ENCODE measurements at places on chromosomes 2 and 18. TPM values are rescaled to one million over a fixed set of nuclear protein-coding genes. Genes with fewer than 3 reads are reported as not detected.

Gene GRB14
- not detected for total RNA-seq

DNA sequence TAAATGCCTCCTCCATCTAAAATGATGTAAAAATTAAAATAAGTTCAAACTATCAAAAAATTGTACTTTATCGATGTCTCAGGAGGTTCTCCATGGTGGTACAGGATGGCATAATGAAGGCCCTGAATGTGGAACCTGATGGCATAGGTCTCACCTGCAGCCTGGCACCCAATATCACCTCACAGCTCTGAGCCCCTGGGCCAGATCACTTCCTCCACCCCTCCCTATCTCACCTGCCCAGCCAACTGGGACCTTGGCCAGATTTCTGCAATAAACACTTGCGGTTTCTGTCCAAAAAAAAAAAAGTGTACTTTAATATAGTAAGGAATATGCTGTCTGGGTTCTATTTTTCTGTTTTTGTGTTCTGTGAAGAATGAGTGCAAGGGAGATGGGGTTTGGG, 6.7 kb upstream of the RBM45 start:
- no peaks in the 10 kb centered on the region for H3K36me3 ChIP-seq
- no peaks in the 10 kb centered on the region for H3K4me1 ChIP-seq
- no peak overlapping the region for H3K27ac ChIP-seq
- H3K27me3 ChIP-seq: no peaks in the 10 kb centered on the region

- no peaks in the 10 kb centered on the region for H3K27me3 ChIP-seq
- no peaks in the 10 kb centered on the region for H3K4me1 ChIP-seq
- H3K27ac ChIP-seq: no peak overlapping the region
- H3K36me3 ChIP-seq: no peaks in the 10 kb centered on the region
- DNase-seq: no peak
Measured at GRCh38 chr2:114550895-114551793, 108.7 kb downstream of the DPP10 start.

DNA sequence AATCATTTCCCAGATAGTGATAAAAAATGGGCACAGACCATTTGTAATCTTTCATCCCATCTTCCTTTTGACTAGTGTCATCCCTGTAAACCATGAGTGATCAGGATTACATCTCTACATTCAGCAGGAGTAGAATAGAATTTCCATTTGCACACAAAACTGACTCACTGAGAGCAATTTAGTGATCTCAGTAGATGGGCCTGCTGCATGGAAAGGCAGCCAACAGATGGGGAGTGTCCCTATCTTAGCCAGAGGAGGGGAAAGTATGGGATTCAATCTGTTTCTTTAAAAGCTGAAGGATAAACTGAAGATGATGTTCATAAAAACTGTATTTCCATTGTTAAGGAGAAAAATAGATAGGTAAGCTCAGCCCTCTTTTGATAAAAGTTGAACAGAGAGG, 441.7 kb downstream of the ZNF521 start:
- H3K27me3 ChIP-seq: no peaks in the 10 kb centered on the region
- no peak for DNase-seq
- H3K36me3 ChIP-seq: no peaks in the 10 kb centered on the region
- no peak overlapping the region for H3K27ac ChIP-seq
- H3K4me1 ChIP-seq: no peaks in the 10 kb centered on the region

Gene L3MBTL4
- 6.8 TPM for total RNA-seq

GRCh38 chr2:41724465-41724864, 323.4 kb upstream of the PKDCC start:
- no peak overlapping the region for H3K4me3 ChIP-seq
- H3K27ac ChIP-seq: no peak overlapping the region
- no peaks in the 10 kb centered on the region for H3K36me3 ChIP-seq
- no peaks in the 10 kb centered on the region for H3K27me3 ChIP-seq
- H3K4me1 ChIP-seq: peaks cover 20% of the 10 kb centered on the region

Gene C2orf66
- total RNA-seq: 0.05 TPM

DNA sequence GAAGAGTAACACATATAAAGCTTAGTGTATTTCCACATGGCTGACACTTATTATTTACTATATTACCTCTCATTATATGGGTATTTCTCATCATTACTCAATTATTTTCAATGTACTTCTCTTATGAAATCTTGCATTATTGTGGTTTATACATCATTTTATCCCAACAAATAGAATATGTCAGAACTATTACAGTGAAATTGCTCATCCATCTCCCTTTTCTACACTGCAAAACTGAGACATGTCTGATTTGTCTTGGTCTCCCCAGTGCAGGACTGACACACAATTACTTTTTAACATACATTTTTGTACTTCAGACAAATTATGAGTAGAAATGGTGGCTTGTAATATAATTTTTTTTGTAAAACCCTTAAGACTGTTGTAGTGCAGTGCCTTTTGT, 600.9 kb downstream of the PLCL1 start:
- H3K27ac ChIP-seq: no peak overlapping the region
- H3K4me1 ChIP-seq: no peaks in the 10 kb centered on the region
- DNase-seq: no peak

DNA sequence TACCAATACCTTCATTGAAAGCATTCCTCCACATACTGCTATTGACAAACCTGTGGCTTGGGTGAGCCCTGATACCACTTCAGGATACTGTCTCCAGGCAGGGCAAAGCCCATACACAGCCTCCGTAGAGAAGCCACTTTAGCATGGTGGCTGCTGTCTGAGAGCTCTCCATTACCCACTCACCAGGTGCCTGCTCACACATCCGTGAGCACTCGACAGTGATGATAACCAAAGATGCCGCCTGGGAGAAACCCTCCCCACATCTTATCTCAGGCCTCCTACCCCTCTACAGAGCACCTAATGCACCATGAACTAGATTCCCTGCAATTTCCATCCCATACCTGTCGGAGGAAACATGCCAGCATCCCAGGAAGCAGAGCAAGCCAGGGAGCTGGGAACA, 57.6 kb upstream of the KLHL29 start:
- no peaks in the 10 kb centered on the region for H3K36me3 ChIP-seq
- H3K27ac ChIP-seq: no peak overlapping the region
- H3K4me3 ChIP-seq: no peak overlapping the region

Gene ZSWIM2
- total RNA-seq: not detected

DNA sequence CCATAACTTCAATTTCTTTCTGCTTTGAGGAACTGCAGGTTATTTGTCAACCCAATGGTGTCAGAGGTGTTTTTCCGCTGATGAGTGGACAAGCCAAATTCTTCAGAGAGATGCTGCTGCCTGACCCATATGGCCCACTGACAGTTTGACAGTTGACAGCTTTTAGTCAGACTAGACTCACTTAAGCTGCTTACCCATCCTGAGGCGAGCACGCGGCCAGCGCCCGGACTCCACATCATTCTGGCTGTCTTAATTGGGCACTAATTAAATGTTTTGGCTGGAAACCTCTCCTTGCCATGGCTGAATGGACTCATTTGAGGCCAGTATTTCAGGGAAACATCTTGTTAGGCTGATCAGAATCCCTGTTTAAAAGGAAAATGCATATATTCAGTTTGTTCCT, 316.1 kb upstream of the FANCL start:
- no peaks in the 10 kb centered on the region for H3K36me3 ChIP-seq
- no peak overlapping the region for H3K4me3 ChIP-seq
- H3K27ac ChIP-seq: no peak overlapping the region
- no peak for DNase-seq

DNA sequence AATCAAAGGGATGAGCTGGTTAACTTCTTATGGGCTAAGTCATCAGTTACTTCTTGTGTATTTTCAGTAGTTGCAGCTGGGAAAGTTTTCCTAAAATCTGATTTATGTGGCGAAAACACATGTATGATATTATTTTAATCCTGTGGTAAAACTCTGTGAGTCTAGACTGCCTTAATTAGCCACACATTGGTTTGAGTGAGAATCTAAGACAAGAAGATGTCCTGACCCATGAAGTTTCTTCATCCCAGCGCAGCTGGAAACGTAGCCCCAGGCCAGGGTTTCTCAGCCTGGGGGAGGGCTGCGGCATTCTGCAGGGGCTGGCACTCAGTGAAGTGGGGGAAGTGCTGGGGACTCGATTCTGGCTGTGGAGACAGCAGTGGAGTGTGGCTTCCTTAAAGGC, 44.7 kb upstream of the INHBB start:
- peak; percentile 58 for DNase-seq
- peak overlapping the region; percentile 93 for H3K27ac ChIP-seq
- H3K4me3 ChIP-seq: peak overlapping the region; percentile 41
- H3K27me3 ChIP-seq: no peaks in the 10 kb centered on the region
- peaks cover 77% of the 10 kb centered on the region for H3K4me1 ChIP-seq

Gene CHST9
- not detected for total RNA-seq

DNA sequence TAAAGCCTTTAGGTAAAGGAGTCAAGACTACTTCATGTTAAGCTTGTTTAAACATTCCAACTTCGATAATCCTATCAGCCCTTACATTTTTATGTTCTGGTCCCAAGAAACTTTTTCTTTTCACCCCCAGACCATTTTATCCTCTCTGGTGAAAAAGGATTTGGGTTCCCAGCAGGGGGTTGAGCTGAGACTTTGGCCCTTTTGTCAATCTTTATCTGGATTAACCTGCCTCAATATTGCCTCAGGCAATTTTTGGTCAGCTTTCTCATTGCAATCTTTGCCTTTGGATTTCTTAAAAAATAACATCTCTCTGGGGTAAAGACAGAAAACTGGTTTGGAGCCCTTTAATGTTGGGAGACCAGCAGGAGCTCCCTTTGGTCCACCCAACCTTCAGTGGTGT, 33.9 kb upstream of the CSRNP3 start:
- H3K36me3 ChIP-seq: no peaks in the 10 kb centered on the region
- no peak for DNase-seq
- no peaks in the 10 kb centered on the region for H3K4me1 ChIP-seq

- peak overlapping the region; percentile 40 for H3K27ac ChIP-seq
- no peak overlapping the region for H3K4me3 ChIP-seq
- no peaks in the 10 kb centered on the region for H3K27me3 ChIP-seq
- DNase-seq: peak; percentile 57
- H3K4me1 ChIP-seq: peaks cover 15% of the 10 kb centered on the region
- H3K36me3 ChIP-seq: no peaks in the 10 kb centered on the region
Measured at GRCh38 chr18:75070625-75071483, 138.1 kb downstream of the PTGR3 start.

All from SJSA1 (cell line).